Sigmoid colon (tissue), 7 donors: ENCODE measurements at places on chromosomes 11 and 22. TPM values are rescaled to one million over a fixed set of nuclear protein-coding genes. Genes with fewer than 3 reads are reported as not detected.

CDCA5 gene
- 3.3 TPM for total RNA-seq

NARS2 gene
- 15.5 TPM for total RNA-seq

TMEM191B gene
- not detected for total RNA-seq

TECTA gene
- 1.1 TPM for total RNA-seq

KCNJ11 gene
- total RNA-seq = 0.71 TPM

C11orf86 gene
- total RNA-seq = not detected

MOGAT2 gene
- total RNA-seq = 0.36 TPM
